Stimulated activated CD8-positive, alpha-beta memory T cell treated with anti-CD3 and anti-CD28 coated beads, Interleukin-15, amount 100 ng/mL, for 1 hour (primary cell): ENCODE measurements at places on chromosomes 12 and 14.

DNA sequence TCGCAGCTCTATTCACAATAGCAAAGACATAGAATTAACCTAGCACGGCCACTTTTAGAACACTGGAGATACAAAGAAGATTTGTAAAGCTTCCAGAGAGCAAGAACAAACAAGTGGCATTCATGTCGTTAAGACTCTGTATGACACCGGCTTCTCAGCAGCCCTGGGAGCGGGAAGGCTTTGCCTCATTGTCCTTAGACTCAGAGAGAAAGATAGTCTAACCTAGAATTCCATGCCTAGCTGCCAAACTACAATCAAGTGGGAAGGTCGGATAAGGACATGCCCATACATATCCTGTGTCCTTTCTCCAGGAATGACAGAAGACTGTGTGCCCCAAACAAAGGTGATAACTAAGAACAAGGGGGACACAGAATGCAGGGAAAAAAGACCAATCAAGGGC lies 1038.3 kb downstream of the BCL11B start:
- no peak for DNase-seq

GRCh38 chr12:92248977-92249376 lies 103.3 kb upstream of the BTG1 start:
- DNase-seq = no peak

DNA sequence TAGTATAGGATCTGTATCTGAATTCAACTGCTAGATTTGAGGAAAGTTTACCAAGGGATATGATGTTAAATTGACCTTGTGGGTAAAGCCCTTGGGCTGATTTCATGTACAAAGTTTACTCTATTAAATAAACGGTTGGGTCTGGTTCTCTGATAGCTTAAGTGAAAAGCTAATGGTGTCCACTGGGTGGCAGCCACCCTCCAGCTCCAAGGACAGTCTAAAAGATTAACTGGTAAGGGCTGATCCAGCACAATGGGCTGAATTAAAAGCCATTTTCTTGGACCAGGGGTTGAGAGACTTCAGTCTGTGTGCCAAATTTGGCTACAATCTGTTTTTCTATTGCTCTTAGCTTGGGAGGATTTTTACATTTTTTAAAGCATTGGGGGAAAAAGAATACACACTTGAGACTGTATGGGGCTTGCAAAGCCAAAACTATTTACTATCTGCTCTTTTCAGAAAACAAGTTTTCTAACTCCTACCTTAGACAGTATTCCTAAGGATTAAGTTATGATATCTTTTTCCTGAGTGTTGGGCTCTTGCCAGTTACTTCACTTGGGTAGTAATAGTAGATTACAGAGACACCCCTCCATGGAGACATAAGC lies 116.5 kb downstream of the GPHN start:
- no peak for DNase-seq

GRCh38 chr14:76015191-76015590 lies 29.6 kb downstream of the IFT43 start:
- no peak for DNase-seq

- DNase-seq = no peak
Observed at GRCh38 chr12:107660235-107660634, 25.4 kb upstream of the PWP1 start.

DNA sequence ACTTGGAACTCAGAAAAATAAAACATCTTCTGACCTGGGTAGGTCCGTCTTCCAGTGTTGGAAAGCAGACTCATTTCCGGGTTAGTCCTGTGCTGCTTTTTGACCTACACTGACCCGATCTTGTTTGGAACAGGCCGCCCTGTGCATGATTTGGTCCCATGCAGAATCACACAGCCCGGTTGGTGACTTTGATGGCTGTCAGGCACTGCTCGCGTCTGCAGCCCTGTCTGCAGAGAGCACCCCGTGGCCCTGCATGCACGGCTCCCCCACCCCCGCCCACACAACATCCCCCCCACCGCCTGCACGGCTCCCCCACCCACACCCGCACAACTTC lies 31.6 kb downstream of the PACS2 start:
- no peak for DNase-seq

- DNase-seq = no peak
Observed at GRCh38 chr12:79659961-79660431, 30.8 kb downstream of the PAWR start.

DNA sequence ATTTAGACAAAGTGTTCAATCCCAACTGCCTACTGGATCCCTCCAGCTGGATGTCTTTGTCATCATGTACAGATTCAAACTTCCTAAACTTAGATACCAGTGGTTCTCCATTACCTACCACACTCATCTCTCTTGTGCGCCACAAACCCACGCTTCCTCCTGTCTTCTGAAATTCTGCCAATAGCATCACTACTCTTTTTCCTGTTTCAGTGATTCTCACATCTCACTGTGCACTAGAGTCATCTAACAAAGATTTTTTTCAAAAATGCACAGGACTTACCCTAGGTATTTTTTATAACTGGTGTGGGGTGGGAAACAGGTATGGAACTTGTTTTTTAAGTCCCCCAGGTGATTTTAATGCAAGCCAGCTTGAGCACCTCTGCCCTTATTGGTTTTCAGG lies 5.9 kb downstream of the PSMB5 start:
- DNase-seq = no peak

DNA sequence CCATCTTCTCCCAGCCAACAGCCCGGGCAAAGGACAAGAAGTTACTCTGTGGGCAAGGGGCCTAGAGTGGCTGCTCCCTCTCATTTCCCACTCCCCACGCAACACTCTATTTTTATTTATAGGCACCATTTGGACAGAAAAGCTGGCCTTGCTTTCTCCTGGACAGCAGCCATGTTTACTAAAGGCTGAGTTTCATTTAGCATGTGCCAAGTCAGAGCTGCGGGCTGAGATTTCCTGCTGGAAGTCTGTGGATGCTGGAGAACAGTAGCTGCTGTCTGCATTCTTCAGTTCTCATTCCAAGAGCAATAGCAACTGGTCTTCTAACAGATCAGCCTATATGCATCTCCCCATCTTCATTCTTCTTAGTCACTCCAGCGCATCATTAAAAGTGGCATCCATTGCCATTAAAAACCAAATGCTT lies 8.3 kb downstream of the COL2A1 start:
- DNase-seq = no peak

GRCh38 chr12:124191024-124191359 lies 103.9 kb upstream of the RFLNA start:
- no peak for DNase-seq

DNA sequence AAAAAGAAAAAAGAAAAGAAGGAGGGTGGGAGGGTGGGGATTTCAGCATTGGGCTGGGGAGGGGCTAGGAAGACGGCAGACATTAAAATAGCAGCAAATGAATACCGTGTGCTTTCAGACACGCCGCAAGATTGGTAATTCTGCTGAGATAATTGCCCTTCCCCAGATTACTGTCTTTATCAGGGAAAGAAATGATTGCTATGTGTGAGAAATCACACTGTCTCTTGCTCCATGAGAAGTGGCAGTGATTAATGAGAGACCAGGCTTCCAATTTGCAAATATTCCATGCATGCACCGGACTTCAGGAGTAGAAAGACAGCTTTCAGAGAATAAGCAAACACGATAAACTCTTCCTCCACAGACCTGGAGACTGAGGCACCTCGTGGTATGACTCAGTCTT lies 7.6 kb upstream of the KCNA5 start:
- no peak for DNase-seq

GRCh38 chr14:54202288-54202687 lies 194.5 kb upstream of the CDKN3 start:
- DNase-seq = no peak

GRCh38 chr14:31947680-31948595 lies 129.2 kb upstream of the ARHGAP5 start:
- DNase-seq = no peak

DNA sequence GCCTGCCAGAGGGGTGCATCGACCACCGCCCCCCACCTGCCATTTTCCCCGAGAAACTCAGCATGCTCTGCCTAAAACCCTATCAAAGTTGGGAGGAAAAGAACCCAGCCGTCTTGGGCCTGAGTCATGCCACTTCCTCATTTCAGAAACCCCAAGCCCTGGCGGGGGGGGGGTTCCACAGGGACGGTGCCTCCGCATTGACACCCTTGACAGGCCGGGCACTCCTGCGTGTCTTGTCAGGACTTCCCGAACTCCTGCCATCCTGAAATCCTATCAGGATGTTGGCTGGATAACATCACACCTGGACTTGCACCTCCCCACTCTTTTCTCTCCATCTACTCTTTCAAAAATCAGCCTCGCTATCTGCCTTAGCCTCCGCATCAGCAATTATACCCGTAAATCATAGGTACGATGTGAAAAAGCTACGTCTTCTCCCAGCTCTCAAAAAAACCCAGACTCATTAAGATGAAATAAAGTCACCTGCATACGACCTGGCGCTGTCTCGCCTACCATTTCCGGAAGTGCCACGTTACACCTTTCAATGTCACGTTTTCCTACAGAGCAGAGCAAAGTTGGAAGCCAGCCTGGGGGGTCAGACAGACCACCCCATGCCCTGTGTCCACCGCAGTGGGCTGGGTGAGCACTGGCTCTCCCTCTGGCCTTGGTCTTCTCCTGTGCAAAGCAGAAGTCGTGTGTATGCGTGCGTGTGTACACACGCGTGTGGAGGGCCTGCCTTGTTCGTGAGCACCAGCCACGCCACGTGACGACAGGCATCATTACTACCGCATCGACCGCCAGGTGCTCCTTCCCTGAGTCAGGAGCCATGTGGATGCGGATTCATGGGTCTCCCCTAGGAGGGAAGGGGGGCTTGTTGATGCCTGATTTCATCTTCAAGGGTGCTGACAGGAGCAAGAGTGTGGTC lies 96.7 kb downstream of the RFLNA start:
- DNase-seq = no peak

- DNase-seq = no peak
Observed at GRCh38 chr14:74963178-74963704, 7.8 kb upstream of the PGF start.

DNA sequence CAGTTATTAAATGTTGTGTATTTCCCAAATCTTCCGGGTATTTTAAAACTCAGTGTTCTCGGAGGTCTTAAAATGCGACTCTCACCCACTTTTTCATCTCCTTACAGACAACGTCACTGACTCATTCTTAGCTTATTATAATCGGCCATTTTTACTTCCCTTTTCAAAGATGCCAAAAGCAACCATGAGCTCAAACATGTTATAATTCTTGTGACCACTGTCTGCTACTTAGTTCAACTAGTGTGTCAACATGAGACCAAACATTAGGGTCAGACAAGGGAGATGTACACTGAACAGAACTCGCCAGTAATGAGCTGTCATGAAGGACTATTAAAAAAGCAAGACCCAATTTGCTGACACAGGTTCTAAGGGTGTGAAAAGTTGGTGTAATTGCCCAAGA lies 4.2 kb upstream of the GRIP1 start:
- DNase-seq = no peak

GRCh38 chr14:77859934-77860570 lies 60.1 kb downstream of the ADCK1 start:
- DNase-seq = no peak

GRCh38 chr14:91234791-91235114 lies 9.8 kb downstream of the GPR68 start:
- DNase-seq = no peak

DNA sequence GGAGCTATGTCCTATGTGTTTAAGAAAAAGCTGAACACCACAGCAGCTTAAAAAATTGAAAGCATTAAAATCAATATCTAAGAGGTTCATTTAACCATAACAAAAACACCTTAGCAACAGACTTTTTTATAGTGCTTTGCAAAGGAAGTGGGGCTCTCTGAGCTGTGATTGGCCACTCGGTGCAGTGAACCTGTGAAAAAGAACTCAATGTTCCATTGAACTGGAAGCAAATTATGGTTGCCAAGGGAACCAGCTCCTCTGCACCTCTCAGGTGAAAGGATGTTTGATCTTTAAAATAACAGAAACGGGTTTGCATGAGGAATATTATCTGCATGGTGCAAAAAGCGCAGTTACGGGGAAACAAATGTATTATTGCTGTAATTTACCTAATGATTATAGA lies 149.4 kb downstream of the SNAPC1 start:
- no peak for DNase-seq

DNA sequence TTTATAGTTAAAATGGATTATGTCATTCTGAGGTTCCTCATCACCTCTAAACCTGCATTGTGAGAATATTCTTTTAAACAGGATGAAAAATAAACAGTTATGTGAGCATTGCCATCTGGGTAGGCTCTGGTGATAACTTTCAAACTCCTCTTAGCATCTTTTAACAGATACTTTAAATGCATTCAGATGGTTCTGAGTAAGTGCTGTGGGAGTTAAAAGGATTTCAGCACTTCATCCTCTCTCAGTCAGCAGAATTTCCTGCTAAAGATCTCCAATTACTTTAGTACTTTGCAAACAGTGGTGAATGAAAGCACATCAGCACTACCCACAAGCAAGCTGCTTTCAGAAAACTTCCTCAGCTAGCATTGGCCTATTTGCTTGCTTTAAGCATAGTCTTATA lies 59.3 kb upstream of the TMTC1 start:
- DNase-seq = no peak

DNA sequence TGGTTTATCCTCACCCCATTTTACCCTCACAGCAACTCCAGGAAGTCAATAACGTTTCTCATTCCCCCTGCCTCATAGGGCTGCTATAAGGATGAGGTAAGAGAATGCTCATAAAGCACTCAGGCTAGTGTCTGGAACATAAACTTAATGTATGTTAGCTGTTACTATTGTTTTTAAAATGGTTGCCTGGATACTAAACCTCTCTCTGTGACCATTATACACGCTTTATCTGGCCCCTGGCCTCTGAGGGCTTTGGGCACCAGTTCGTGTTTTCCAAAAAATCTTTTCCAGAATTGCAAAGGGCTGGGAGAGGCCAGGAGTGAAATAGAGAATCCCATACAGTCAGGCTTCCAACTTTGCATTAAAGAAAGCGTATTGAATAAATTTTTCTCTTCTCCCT lies 113.9 kb downstream of the KTN1 start:
- no peak for DNase-seq

GRCh38 chr14:33465846-33466700 lies 484.8 kb downstream of the EGLN3 start:
- no peak for DNase-seq

- no peak for DNase-seq
Observed at GRCh38 chr12:50123203-50123602, 11.2 kb downstream of the COX14 start.

DNA sequence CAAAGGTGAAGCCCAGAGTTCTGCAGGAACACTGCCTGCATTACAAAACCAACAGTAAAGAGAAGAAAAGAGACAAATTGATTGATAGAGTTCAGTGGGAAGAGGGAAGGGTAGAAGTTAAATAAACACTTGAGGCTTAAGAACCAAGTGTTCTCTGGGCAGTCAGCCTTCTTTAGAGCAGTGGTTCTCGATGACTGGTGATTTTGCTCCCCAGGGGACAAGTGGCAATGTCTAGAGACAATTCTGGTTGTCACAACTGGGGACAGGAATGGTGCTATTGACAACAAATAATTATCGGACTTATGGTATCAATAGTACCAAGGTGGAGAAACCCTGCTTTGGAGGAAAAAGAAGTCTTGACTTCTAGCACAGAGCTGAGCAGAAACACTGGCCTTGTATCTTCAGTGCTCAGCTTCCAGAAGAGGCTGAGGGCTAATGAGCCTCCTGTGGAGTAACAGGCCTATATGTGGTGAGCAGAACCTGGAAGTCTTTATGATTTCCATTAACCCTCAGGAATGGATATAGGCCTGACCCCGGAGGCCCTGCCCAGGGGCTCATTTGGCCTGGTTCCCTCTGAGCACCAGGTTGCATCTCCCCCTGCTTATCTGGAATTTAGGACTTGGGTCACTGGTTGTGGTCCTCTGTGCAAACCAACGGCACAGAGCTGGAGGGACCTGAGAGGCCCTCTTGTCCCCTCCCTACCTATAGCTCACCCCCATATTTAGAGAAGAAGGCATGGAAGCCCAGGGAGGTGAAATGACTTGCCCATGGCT lies 204.6 kb upstream of the PWP1 start:
- DNase-seq = no peak

GRCh38 chr12:82937151-82937550 lies 250.4 kb downstream of the TMTC2 start:
- no peak for DNase-seq
